ENCODE measurements at places on chromosomes 4 and X.

DNA sequence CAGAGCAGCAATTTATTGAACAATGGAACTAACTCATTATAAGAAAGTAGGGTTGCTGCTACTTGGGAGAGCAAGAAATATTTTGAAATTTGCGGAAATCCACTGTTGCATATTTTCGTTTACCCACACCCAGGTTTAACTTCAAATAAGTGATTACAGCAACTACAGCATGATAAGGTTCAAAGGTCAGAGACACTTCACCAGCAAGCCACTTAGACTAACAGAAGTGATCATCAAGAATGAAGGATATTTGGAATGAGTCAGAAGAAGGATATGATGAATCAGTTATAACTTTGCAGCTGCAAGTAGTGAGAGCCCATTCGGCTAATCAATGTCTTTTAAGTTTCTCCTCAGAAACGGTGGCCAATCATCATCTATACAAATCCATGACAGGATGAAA, 199.3 kb downstream of the TMA16 start:
- no peak for DNase-seq

DNA sequence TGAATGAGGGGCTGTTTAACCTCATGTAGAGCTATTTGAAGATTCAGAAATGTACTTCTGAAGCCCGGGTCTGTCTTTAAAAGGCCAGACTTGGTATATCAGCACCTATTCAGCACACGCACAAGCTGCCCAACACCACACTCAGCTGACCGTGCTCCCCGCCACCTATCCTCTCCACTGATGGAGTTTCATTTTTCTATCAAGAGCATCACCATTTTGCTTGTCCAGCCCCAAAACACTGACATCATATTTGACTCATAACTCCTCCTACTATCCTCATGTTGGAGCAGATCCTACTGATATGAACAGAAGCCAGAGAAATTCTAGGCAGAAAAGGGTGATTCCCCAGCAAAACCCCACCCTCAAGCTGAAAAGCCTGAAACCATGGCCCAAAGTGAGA, 100.3 kb downstream of the SORBS2 start:
- no peak for DNase-seq

GRCh38 chrX:119004920-119005524, 30.6 kb downstream of the LONRF3 start:
- peak; percentile 65 for DNase-seq

GRCh38 chr4:168849030-168849675, 160.9 kb downstream of the CBR4 start:
- no peak for DNase-seq

- no peak for DNase-seq
Observed at GRCh38 chr4:182884040-182884439, 33.1 kb downstream of the DCTD start.

DNA sequence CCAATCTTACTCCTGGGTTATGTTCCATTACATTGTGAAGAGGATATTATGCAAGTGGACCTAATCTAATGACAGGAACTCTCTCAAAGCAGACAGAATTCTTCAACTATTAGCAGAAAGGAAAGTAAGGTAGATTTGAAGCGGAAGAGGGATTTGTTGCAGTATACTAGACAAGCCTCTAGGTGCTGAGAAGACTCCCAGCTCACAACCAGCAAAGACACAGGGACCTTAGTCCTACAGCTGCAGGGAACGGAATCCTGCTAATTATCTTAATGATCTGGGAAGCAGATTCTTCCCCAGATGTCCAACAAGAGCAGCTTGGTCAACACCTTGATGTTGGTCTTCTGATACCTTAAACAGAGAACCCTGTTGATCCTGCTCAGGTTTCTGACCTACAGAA, 73.6 kb downstream of the STK32B start:
- DNase-seq: no peak

GRCh38 chr4:1220566-1220965, 28.4 kb downstream of the CTBP1 start:
- no peak for DNase-seq

DNA sequence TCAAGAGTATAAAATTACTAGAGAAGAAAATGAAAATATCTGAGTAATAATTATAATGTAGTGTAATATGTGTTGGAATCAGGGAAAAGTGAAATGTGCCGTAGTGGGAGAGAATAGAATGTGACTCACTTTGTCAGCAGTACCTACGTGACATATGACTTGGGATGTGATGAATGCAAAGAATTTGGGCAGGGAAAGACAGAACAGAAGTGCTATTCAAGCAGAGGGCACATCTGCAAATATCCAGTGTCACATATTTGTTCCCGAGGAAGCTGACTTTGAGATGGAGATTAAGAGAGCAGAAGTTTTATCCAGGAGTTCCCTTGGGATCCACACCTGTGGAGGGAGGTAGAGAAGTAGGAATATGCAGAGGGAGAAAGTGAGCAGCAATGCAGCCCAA, 69.3 kb upstream of the HS3ST1 start:
- DNase-seq: no peak

GRCh38 chr4:80189956-80190677, 7.2 kb upstream of the PRDM8 start:
- no peak for DNase-seq

DNA sequence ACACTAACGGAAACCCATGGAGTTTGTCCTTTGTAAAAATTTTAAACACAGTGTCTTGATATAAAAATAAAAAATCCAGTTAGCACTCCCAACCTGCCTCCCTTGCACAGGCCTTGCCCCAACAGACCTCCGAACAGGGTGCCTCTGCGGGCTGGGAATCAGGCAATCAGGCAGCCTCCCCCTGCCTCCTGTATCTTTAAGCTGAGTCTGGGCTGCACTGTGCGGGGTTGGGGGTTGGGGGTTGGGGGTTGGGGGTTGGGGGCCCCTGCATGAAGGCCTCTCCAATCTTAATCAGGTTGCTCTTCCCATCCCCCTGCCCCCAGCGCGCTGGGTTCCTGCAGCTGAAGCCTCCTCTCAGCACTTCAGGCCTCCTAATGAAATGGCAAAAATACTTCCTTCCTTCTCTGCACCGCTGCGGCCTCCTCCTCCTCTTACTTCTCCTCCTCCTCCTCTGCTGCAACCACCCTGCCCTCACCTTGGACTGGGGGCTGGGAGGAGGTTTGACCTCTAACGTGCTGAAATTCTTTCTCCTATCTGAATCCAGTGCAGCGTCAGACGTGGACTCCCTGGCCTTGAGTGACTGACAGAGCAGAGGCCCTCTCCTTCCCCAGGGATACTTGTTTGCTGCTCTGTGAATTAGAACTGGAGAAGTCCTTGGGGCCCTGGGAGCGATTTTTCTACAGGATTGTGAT, 26.6 kb downstream of the NLGN3 start:
- DNase-seq: no peak

DNA sequence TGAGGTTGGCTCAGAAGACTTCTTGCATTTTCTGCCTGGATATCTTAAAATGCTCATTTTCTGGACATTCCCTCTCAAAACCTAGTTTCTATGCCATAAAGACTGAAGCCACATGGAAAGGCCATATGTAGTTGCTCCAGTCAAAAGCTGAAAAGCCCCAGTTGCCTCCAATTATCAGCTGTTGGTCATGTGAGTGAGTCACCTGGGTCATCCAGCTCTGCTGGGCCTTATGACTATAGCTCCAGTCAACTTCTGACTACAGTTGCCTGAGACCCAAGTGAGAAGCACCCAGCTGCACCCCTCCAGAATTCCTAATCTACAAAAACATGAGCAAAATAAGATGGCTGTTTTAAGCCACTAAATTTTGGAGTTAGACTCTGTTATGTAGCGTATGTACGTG, 41.9 kb downstream of the HELQ start:
- DNase-seq: no peak

- DNase-seq: no peak
Observed at GRCh38 chrX:12970691-12971202, 4.2 kb upstream of the TMSB4X start.

GRCh38 chr4:171880136-171880535, 66.9 kb downstream of the GALNTL6 start:
- no peak for DNase-seq

GRCh38 chr4:74447636-74448233, 2.8 kb downstream of the AREG start:
- no peak for DNase-seq

DNA sequence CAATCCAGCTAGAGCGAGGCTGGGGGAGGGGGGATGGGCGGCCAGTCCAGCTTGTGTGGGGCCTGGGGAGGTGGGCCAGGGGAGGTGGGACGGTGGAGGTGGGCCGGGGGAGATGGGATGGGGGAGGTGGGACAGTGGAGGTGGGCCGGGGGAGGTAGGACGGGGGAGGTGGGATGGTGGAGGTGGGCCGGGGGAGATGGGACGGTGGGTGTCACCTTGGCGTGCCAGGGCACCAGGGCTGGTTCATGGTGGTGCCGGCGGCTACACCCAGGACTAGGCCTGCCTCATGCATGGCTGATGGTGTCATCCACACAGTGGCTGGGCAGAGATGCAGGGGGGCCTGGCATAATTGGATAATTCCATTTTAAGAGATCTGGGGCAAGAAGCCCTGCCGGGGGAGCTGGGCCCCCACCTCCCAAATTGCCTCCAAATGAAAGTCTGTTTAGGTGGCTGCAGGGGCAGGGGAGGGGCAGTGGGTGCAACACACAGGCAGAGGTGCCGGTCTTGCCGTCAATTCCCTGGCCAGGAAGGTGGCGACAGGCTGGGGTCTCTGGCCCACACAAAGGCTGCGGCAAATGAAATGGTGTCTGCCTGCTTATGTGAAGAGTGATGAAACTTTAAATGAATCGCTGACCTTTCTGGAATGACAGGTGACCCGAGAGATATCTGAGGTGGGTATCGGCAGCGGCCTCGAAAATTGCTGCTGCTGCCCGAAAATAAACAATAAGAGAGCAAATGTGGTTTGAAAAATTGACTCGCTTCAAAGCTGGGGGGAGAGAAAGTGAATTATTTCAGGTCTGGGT, 82.1 kb downstream of the FAM53A start:
- DNase-seq: no peak

Data from activated CD8-positive, alpha-beta memory T cell treated with anti-CD3 and anti-CD28 coated beads, Interleukin-2, amount 50 U/mL, for 48 hours (primary cell).